ENCODE measurements at places on chromosomes 5 and 9.

GRCh38 chr5:157271740-157272271 lies 5.9 kb downstream of the CYFIP2 start:
- peak; percentile 88 for DNase-seq

GRCh38 chr9:72473474-72474261 lies 47.7 kb upstream of the TMC1 start:
- DNase-seq: no peak

- peak; percentile 50 for DNase-seq
Measured at GRCh38 chr9:35070823-35071813, 1.3 kb downstream of the VCP start.

DNA sequence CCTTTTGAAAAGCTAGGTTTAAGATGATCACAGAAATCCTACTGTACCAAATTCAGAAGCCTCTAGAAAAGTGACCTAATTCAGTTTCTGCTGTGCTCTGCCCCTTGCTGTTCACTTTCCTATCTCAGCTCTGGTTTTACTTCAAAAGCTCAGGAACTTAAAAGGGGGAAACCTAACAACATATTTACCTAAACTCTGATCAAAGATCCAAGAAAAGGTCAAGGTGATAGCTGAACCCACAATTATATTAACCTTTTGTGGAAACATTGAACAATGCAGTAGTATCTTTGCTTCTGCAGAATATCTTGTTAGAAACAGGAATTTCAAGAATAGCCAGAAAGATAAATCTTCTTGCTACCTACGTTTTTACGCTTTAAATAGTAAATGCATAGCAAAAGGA lies 568.5 kb downstream of the PDE4D start:
- no peak for DNase-seq

- DNase-seq: peak; percentile 46
Measured at GRCh38 chr9:35079041-35079425, 709 bp downstream of the FANCG start.

DNA sequence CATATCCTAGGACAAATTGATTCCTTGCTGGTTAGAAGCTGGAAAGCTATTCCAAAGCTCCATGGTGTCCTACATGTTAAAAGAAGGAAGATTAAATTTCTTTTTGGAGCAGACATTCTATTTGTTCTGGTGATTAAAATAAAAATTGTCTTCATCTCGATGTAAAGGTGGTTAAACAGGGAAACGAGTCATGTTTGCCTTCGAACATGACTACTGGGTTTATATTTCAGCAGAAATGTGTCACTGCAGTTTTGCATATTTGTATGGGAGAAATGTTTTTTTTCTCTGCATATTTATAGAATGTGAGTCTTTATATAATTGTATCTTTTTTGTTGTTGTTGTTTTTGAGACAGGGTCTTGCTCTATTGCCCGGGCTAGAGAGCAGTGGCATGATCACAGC lies 36.4 kb downstream of the ADAMTS12 start:
- DNase-seq: no peak

DNA sequence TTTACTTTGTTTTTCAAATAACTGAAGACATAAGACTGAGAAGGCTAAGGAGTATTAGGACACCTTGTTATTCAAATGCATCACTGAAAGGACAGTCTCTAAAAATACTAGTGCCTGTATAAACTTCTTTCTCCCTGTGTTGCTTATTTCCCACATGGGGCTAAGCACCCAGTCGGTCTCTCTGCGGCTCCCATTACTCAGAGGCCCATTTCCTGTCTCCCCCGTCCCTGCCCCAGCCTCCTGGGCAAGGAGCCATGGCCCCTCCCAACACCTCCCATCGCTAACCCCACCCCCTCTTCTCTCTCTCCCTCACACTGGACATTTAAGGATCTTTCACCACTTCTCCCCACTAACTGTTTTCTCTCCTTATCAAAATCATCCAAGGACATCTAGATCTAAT lies 81.9 kb downstream of the EBF1 start:
- peak; percentile 91 for DNase-seq

DNA sequence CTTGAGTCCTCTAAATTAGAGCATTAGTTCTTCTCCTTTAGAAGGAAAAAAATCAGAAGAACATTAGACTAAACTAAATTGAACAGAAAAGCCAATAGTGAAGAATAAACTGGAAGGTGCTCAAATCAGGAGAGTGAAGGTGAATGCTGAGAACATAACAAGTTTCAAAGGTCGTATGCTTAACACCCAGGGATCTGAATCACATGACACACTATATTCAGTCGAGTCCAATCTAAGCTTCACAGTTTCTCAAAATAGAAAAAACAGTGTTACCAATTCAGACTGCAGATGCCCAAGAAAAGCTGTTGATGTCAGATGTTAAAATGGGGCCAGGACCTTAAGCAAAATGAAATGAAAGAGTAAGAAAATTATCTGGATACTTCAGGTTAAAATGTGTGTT lies 614.5 kb downstream of the EFNA5 start:
- DNase-seq: no peak

DNA sequence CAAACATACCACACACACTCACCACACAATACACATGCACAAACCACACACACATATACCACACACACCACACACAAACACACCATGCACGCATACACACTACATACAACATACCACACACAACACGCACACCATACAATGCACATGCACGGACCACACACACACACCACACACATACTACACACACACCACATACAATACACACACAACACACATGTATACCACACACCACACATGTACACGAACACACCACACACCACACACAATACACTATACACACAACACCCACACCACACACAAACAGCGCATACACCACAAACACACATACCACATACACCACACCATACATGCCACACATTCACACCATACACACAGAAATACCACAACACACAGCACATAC lies 480.3 kb downstream of the DIRAS2 start:
- DNase-seq: no peak

DNA sequence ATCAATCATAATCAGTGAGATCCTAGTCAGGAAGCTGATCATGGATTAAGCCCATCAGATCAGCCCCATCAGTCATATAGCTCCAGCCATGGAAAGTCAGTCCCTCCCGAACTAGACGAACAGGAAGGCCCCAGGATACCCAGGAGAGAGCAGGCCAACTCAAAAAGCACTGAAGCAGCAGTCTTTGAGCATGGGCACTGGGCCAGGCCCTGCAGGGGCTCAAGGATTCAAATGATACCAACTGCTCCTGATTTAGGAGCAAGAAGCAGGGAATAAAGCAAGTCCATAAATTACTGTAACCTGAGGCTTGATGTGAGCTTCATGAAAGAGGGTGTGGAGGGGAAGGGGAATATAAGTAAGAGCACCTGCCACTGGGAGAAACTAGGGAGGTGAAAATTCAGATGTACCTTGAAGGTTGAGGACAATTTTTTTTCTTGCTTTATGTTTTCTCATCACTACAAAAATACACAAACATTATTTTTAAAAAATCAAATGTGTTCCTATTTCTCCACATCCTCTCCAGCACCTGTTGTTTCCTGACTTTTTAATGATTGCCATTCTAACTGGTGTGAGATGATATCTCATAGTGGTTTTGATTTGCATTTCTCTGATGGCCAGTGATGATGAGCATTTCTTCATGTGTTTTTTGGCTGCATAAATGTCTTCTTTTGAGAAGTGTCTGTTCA lies 115.2 kb downstream of the SIL1 start:
- no peak for DNase-seq

GRCh38 chr5:53712327-53712726 lies 151.9 kb downstream of the NDUFS4 start:
- no peak for DNase-seq

DNA sequence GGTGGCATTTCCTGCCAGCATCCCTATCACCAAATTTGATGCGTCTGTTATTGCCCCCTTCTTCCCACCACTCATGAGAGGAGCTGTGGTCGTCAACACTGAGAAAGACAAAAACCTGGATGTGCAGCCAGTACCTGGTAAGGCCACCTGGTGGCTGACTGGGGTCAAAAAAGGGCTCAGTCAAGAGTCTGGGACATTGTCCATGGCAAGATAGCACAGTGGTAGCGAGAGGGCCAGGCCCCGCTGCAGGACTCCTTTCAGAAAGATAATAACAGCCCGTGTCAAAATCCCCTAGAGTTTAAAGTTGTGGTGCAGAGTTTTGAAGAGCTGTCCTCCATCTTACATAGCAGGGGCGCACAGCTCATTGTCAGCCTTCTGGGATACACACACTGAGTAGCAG lies 40.8 kb downstream of the CSF1R start:
- peak; percentile 42 for DNase-seq

DNA sequence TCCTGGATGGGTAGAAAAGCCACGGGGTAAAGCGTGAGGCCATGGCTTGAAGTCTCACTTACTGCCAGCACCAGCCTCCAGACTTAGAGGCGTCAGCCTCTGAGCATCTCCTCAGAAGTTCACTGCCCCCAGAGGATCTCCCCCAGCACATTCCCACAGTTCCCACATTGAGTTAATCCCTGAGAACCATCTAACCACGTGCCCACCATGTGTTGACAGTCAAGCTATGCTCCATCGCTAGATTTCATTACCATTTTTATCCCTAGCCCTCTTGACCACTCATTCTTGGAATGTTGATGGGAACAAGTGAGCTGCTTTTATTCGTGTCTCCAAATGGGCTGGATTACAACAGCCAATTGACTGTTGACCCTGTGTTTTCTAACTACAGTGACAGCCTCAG lies 283.3 kb upstream of the IRX1 start:
- DNase-seq: no peak

DNA sequence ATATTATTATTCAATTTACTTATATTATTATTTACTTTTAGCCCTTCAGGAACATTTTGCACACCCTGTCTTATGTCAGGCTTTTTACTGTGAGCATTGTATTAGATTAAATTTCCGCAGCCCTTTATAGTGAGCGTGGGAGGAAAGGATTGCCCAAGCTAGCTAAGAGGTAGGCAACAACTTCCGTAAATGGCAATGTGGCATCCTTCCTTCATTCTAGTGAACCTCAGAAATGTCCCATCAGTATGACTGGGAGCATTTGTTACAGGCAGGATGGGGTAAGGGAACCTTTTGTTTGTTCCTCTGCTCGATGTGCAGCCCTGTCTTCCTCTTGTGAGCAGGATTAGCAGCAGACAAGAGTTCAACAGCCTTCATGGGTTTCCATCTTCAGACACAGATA lies 6.2 kb upstream of the CD180 start:
- peak; percentile 88 for DNase-seq

- DNase-seq: no peak
Measured at GRCh38 chr9:97847474-97848214, 5.4 kb upstream of the FOXE1 start.

- no peak for DNase-seq
Measured at GRCh38 chr9:95090871-95091577, 226.5 kb downstream of the FANCC start.

DNA sequence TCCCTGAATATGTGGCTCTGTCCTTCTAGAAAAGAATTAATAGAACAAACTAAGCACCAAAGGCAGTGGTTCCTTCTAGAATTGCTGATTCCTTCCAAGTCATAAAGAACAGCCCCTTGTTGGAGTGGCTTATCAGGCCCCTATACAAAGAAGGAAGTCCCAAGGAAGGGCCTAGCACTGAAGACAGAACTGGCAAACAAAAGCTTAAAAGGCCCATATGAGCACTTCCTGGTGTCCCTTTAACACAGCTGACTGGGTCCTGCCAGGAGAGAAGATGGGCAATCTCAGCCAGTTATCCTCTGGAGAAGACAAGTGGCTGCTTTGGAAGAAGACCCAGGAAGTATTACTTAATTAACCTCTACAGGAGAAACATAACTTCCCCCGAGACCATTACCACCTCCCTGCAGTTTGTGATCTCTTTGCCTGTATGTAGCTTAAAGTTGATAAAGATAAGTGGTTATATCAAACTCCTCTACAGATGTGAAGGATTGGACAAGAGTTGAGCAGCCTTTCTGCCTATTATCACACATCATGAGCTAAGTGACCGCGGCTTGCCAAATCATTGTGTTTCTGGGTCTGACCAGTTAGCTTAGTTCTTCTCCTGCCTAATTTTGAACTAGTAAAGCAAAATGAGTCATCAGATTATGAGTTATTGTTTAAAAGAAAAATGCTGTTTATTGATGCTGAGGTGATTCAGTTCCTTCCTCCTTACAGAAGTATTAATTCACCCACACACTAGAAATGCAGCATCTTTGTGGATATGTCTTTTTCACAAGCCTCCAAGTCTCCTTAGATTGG lies 13.3 kb upstream of the STING1 start:
- peak; percentile 57 for DNase-seq

DNA sequence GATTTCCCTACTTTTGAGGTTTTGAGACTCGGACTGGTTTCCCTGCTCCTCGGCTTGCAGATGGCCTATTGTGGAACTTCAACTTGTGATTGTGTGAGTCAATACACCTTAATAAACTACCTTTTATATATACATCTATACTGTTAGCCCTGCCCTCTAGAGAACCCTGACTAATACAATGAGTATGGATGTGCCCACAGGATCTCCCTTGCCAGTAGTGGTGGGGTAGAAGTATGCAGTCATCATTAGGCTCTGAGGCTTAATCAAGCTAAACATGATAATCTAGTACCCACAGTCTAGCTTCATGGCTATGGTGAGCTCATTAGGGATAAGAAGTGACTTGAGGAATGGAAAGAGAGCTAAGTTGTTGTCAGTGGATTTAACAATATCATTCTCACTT lies 412.8 kb upstream of the PTGER4 start:
- DNase-seq: no peak

GRCh38 chr5:16593628-16594027 lies 23.2 kb downstream of the RETREG1 start:
- no peak for DNase-seq

DNA sequence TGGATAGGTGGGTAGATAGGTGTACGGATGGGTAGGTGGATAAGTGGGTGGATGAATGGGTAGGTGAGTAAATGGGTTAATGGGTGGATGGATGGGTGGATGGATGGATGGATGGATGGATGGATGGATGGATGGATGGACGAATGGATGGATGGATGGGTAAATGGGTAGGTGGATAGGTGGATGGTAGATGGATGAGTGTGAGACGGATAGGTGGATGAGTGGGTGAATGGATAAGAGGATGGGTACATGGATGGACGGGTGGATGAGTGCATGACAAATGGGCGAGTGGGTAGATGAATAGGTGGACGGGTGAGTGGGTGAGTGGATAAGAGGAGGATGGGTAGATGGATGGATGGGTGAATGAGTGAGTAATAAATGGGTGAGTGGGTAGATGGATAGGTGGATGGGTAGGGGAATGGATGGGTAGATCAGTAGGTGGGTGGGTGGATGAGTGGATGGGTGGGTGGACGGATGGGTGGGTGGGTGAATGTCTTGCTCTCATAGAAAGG lies 179.2 kb downstream of the FGF18 start:
- no peak for DNase-seq

DNA sequence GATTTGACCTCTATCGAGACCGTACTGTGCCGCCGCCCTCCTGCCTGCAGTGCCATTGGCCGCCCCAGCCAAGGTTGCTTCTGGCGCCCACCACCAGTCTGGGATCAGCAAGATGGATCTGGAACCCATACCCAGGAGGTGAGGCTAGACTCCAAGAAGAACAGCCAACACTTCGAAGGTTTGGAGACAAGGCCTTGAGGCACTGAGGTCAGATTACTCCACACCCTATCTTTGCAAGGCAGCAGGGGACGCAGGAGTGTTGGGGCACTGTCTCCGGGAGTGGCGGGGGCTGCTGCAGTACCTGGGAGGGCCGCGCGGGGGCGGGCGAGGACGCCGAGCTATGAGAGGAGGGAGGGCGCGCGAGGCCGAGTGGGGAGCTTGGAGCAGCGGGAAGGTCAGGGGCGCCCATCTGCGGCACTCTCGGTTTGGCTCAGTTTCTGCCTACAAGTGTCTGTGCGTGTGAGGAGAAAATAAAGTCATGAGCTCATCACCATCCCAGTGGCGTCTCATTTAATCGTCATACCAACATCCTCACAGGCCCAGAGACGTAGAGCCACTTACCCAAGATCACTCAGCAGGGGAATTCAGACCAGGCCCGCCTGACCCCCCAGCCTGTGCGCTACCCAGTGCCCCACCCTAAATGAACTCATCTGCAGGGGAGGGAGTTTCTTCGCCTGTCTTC lies 20.5 kb upstream of the PSD2 start:
- peak; percentile 76 for DNase-seq
